ENCODE measurements at places on chromosomes 3 and 15.

DNA sequence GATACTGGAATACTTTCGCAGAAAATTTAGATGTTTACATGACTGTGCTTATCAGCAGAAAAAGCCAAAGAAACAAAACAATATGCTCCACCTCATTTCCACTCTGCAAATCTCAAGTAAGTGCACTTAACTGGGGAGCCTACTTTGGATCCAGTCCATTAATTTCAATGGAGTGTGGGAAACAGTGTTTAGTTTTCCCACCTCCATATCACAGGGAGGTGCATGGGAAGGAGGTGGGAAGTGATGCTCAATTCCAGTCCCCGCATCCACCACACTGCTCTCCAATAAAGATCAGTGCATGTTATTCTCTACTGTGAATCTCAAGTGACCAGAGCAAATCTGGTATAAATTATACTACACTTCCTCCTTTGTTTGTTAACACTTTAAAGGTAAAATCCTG is 2.9 kb downstream of the NEDD4 start:
- DNase-seq, result no peak

- DNase-seq, result no peak
Observed at GRCh38 chr15:31471731-31472430, 145.2 kb downstream of the KLF13 start.

DNA sequence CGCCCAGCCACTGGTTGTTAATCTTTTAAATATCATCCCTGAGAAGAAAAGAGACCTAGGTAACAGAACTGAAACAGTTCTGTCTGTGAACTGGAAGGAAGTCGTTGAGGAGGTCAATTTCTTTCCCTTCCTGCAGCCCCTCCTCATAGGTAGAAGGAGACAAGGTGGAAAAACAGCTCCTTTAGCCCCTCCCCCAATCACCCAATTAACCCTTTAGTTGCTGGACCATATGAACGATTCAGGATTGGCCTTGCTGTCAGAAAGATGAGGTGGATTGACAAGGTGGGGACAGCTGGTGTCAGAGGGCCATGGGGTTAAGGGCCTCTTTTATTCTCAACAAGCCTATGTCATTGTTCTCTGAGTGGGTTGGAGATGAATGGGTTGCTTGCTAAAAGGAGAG is 36.0 kb upstream of the ZNF445 start:
- DNase-seq, result no peak

- DNase-seq, result peak; percentile 70
Observed at GRCh38 chr3:190224863-190225692, 97.2 kb downstream of the CLDN1 start.

DNA sequence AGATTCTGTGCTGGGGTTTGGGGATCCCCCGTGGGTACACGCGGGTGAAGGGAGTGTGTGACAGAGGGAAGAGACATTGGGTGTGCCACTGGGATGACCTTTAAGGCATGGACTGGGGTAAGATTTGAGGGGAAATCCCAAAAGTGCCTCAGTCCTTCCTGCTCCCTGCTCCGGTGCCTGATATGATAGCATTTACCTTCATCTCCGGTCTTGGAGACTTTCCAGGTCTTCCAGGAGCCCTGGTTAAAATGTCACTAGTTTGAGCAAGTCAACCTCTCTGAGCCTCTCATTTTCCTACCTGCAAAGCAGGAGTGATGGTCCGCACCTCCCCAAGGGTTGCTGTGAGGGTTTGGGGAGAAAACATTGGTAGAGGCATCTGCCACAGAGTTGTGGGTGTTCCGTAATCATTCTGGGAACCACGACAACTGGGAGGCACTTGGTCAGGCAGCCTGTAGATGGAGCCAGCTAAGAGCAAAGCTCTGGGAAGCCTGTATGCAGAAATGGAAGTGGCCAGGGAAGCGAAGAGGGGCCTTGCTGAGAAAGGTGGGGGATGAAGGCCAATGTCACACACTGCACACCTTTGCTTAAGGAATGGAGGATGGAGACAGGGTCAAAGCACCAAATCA is 33.9 kb upstream of the KIF23 start:
- DNase-seq, result no peak

DNA sequence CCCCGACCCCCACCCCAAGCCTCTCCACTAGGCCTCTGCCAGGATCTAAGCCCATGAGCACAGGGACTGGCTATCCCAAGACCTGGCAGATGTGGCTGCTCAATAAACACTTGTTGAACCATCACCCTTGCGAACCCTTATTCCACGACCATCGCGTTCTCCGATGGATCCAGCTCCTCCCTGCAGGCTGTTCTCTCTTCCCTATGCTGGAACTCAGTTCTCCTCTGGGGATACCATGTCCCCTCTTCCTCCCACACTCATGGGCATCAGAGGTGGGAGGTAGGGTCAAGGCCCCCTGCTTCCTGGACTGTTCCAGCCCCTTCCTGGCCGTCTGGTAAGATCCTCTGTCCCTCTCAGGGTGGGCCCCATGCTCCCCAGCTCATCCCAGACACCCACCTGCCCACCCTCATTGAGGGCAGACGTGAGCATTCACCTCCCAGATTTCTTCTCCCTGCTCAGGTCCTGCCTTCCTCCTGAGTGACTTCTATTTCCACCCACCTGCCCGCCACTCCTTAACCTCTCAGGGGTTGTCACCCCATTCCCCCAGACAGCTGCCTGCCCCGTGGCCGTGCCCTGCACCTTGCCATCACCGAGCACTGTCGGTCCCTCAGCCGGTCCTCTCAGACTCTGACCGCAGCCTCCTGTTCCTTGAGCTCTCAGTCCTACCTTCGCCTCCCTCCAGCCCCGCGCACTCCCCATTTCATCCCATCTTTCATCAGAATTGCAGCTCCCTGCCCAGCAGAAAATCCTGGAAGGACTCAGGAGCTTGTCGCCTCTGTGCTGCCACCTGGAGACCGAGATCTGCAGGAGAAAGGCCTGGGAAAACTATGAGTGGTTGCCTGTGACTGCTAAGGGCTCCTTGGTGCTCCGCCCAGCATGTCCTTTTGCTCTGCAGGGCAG is 42.0 kb downstream of the PML start:
- DNase-seq, result peak; percentile 88

DNA sequence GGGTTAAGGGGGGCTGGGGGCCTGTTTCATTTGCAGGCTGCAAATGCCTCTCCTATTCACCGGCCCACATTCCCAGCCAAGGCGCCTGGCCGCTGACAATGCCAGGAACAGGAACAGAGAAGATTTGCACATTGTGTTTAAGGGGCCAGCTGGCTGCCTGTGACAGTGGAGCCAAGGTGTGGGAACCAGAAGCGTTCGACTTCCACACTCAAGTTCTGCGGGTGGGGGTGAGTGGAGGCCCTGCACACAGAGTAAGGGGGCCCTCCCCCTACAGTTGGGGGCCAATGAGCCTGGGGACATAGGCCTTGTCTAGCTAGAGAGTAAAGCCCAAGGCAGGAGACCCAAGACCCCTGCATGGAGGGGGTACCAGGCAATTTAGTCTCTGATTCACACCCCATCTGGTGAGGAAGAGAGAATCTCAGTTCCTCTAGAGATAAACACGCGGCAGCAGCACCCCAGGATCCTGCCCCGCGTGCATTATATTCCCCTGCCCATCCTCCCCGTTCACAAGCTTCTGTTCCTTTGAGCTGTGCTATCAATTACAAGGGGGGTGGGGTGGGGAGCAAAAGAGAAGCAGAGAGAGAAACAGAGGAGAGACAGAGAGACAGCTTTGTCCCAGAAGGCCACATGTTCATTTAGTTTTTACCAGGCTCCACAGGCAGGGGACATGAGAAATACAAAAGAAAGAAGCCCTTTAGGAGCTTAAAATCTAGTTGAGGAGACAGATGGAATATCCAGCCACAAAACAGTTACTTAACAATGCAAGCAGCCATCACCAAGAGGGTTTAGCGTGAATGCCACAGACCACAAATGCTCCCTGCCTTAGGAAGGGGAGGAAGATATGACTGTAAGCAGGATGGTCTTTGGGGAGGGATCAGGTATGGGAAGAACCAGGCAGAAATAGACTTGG is 9.2 kb downstream of the IGDCC3 start:
- DNase-seq, result no peak

GRCh38 chr15:31024330-31024729 is 32.9 kb upstream of the MTMR10 start:
- peak; percentile 19 for DNase-seq

DNA sequence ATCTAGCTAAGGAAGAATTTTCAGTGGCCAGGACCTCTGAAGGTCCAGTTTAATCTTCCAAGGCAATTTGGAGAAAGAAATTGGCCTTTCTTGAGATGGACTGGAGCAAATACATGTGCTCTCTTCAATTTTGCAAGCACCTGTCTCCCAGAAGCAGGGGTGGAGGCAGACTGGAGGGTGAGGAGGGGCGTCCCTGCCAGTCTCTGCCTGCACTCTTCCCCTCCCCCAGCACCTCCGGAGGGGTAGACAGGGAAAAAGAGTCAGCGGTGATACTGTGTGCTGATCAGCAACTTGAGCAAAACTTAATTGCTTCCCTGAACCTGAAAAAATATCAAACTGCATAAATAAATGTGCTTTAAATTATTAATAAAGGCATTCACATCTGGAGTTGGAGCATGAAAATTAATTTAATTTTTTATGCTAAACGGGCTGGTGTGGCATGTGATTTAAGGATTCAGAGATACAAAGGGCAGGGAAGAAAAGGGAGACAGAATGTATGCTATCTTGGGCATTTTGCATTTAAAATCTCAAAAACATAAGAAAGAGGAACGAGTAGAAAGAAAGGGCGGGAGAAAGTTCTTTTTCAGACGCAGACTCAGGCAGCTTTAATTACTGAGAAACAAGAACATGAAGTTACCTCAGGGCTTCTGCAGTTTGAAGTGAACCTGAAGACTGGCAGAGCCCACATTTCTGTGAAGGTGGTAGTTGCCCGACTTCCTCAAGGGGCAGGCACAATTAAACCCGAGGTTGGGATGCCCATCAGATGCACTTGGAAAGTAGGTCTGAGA is 319.7 kb downstream of the UACA start:
- DNase-seq, result no peak

DNA sequence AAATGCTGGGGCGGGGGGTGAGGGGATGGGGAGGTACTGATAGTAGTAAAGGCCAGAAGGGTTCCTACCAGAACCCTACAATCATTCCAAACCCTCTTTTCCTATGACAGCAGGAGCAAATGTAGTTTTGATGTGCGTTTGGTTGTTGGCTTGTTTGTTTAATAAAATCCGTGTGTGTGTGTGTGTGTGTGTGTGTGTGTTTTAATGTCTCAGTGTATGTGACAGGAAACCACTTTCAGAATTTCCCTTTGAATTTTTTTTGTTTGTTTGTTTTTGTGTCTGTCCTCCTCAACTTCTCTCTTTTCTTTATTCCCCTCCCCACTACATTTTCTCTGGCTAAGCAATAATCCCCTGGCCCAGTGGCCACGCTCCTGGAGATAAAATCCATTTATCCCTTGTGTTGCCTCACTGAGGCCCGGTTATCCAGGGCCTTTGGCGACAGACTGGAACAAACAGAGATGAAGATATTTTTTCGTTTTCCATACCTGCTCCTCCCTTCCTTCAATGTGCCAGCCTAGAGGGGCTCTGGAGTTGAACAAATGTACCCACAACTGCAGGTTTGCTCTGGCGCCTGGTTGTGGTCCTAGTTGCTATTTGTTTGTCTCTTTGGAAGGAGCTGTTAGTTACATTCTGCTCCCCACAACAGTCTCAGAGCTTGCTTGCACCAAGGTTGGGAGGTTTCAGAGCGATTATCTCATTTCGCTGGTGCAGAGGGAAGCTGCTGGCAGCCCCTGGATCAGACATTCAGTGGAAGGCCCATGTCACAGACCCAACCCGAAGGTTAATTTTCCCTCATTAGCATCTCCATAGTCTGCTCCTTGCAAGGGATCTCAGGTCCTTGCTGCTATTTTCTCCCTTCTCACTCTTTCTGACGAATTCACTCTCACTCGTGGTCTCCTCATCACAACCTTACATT is 17.9 kb downstream of the NR2F2 start:
- no peak for DNase-seq

- DNase-seq, result no peak
Observed at GRCh38 chr15:48858401-48858800, 19.5 kb upstream of the EID1 start.

GRCh38 chr3:32453346-32453745 is 49.3 kb downstream of the CMTM6 start:
- DNase-seq, result no peak

- DNase-seq, result no peak
Observed at GRCh38 chr3:152323834-152324233, 55.1 kb downstream of the MBNL1 start.

- DNase-seq, result no peak
Observed at GRCh38 chr3:65569845-65570405, 468.8 kb downstream of the MAGI1 start.

GRCh38 chr3:10397879-10398278 is 77.0 kb upstream of the SEC13 start:
- DNase-seq, result no peak

DNA sequence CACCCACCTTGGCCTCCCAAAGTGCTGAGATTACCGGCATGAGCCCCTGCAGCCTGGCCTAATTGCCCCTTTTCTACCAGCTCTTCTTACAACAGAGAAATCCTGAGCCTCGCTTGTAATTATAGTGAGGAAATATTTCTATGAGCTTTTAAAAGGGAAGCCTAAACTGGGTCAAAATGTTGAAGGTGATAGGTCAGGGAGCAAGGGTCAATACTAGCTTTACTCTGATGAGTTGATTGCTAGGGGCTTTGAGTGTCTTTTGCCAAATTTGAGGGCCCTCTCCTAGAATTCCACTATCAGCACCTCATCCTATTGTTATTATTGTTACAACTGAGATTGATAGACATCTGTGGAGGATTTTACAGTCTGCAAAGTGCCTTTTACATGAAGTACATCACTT is 62.4 kb upstream of the PIAS1 start:
- DNase-seq, result no peak

DNA sequence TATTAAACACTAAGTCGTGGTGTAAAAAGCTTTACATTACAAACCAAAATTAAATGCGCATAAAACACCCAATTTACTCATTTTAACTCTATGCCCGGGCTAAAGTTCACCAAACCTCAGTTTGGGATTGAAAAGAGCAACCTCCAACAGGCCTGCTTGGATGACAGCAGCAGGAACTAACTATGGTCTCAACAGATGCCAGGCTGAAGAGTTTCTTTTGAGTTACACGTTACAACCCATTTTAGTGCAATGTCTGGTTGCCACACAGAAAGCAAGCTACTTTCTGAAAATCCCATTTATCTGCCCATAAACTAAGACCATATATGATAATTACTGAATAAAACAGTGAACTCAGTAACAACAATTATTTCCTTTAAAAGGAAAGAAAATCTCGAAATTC is 2.2 kb downstream of the SATB1 start:
- DNase-seq, result no peak

- DNase-seq, result peak; percentile 74
Observed at GRCh38 chr15:51846463-51847230, 17.2 kb downstream of the TMOD3 start.

DNA sequence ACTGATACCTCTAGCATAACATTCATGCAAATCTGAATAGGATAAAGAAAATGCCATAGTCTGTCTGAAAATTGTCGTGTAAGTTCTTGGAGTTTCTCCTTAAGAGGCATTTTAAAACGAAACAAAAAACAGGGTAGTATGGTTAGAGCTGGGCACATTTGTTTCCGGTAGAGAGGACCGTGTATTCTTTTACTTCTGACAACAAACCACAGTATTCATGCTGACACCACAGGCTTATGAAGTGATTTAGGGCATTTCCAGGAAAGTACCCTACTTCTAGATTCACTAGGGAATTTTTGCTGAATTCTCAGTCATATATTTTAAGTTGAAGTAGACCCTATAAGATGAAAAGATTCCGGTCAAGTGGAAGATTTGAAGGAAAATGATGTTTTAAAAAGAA is 541.3 kb downstream of the UNC13C start:
- no peak for DNase-seq
